Esophagus squamous epithelium (tissue), 5 donors: ENCODE measurements at places on chromosomes 3 and 15.

GRCh38 chr15:97870771-97871170 lies 89.7 kb upstream of the ARRDC4 start:
- DNase-seq = no peak

- DNase-seq = no peak
Observed at GRCh38 chr15:86328658-86329057, 249.0 kb downstream of the AGBL1 start.

GRCh38 chr15:74584204-74584603 lies 31.4 kb upstream of the CLK3 start:
- no peak for DNase-seq

GRCh38 chr3:155701882-155702465 lies 42.9 kb downstream of the PLCH1 start:
- DNase-seq = no peak

DNA sequence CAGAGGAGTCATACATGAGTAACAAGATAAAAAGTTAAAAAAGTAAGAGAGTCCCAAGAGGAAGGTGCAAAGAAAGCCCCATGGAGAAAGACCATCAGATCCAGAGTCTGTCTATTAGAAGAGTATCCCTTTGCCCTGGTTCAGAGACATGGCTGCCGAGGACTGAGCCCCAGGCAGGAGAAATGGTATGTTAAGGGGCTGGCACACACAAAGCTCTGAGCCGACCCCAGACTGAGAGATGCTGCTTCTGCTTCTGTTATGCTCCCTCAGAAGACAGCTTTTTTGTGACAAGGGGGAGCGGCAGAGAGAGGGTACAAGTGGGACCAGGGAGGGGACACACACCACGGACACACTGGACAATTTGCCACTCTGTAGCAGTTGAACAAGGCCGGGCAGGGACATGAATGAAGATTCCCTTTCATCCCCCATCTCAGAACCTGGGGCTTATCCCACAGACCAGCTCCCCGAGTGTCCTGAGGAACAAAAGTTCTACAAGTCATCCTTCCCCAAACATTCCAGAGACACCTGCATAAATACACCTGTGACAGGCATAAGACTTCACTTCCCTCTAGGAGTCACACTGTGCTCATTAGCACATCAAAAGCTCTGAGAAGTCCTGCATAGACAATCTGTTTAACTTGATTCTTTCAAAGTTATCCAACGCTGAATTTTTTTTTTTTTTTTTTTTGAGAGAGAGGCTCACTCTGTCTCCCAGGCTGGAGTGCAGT lies 161.6 kb upstream of the WNT5A start:
- no peak for DNase-seq

DNA sequence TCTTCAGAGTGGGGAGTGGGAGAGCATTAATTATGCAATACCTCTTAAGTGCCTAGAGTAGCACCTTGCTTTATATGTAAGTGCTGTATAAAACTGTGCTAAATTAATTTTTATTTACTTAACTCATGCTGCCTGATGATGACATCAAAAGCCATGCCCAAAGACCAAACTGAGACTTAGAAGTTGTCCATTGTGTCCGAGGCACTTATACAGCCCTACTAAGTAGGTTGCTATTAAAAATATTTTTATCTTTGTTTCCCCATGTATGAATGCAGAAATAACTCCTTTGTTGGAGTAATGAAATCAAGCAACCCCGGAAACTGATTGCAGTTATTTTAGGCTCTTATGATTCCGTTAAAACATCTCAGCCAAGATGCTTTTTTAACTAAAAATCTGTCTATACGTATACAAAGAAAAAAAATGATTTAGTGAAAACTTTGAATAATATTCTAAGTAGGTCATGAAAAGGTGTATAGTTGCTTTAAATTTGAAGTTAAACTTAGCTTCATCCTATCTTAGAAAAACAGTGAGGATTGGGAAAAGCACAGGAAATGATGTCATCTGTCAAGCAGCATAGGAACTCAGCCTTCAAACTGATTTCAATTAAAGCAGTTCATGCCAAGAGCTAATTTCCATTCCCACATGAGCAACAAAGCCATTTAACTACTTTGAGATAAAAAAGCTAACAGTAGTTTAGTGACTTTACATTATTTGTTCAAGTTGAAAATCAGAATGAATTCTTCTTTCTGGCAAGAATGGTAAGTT lies 43.0 kb downstream of the FBN1 start:
- DNase-seq = no peak

- no peak for DNase-seq
Observed at GRCh38 chr15:66066005-66066404, 187.5 kb downstream of the MEGF11 start.

GRCh38 chr3:89851974-89852621 lies 744.7 kb downstream of the EPHA3 start:
- no peak for DNase-seq

- no peak for DNase-seq
Observed at GRCh38 chr3:105938806-105939205, 70.0 kb upstream of the CBLB start.

DNA sequence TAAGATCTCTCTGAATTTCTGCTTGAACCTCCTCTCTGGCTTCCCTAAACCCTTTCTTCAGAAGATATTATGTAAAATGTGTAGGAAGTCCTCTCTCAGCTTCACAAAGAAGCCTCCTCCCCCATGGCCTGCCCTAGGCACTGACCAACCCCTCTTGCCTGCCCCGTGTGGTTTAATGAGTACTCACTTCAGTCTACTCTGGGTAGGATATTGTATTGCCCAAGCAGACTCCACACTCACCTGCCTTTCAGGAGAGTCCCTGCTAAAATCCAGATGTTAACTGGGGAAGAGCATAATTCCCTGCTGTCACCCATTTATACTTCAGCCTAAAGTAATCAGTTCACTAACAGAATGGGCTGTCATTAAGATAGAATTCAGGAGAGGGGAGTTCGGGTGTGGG lies 2.6 kb upstream of the AGBL1 start:
- no peak for DNase-seq

GRCh38 chr3:81749265-81749664 lies 12.2 kb downstream of the GBE1 start:
- no peak for DNase-seq

DNA sequence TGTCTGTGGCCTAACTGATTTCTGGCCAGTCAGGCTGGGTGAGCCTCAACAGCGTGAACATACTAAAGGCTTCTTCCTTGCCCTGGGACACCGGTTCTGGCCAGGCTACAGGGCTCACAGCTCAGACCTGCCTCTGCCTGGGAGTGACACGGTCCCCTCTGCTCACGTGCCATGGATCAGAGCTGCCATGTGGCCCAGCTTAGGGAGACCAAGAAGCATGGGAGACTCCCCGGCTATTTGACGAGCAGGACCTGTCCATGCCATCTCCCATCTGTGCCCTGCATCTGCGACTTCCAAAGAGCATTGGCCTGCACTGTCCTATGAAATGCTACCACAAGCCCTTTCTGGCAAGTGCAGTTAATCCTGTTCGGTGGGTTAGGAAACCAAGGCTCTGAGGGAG lies 57.4 kb downstream of the APBA2 start:
- no peak for DNase-seq

DNA sequence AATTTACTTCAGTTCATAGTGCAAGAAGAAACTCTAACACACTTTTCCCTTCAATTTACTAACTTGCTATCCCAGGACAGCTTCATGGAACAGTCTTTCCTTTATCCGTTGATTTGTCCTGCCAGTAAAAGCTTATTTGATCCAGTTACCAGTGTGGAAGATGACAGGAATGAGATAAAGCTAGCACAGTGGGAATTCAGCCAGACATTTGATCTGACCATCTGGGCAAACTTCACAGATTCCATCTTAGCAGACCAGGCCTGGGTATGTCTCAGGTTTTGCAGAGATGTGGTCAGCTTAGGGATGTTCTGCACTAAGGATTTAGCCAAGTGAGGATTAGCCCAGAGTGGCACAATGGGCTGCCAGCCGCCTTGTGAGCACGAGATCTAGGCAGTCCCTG lies 19.7 kb downstream of the CEMIP start:
- no peak for DNase-seq

- no peak for DNase-seq
Observed at GRCh38 chr3:170055209-170055608, 17.4 kb downstream of the GPR160 start.

GRCh38 chr3:112127522-112128494 lies 5.2 kb downstream of the GCSAM start:
- DNase-seq = no peak

- DNase-seq = no peak
Observed at GRCh38 chr3:24538891-24539290, 44.2 kb upstream of the THRB start.

- DNase-seq = peak; percentile 20
Observed at GRCh38 chr15:50003786-50004334, 115.2 kb downstream of the ATP8B4 start.

DNA sequence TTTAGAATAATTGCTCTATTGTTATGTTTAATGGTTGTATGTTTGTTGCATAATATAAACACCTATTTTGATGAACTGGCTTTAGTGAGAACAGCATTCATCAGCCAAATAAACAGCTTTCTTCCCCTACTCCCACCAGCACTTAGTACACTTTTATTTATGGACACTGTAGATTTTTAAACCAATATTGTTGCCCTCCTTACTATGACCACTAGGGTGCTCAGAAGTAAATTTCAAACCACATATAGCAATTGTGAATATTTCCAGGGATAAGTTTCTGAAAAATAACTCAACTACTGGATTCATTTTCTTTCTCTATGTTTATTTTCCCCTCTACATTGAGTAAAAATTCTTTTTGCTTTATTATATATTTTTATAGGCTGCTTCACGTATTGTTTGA lies 84.7 kb upstream of the PTX3 start:
- DNase-seq = no peak

DNA sequence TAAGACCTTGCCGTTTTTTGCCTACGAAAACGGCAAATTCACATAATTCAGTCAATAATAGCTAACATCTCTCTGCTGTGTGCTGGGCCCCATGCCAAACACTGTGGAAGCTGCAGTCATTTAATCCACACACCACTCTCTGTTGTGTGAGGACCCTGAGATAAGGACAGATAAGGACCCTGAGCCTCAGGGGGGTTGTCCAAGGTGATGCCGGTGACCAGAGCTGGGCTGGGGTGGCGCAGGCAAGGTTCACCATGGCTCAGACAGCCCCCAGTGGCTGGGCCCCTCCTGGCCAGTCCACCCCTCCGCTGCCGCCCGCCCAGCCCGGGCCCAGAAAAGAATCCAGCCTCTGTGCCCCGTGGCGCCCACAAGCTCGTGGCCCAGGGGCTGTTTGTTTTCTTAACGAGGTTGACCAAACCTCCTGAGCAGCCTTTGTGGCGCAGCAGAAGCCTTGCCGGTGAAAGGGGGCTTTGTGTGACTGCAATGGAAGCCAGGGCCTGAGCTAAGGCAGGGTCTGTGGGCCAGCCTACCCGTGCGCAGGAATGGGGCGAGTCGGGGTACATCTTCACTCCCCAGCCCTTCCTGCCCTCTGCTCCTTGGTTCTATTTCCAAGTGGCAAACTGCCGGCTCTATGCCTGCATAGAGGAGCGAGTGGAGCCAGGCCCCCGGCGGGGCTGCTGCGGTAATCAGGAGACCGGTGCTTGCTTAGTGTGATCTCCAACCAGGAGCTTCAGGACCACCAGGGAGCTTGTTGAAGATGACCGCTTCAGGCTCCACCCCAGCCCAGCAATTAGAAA lies 4.4 kb upstream of the SNX22 start:
- no peak for DNase-seq

GRCh38 chr3:156388497-156389448 lies 166.1 kb downstream of the SSR3 start:
- DNase-seq = no peak

DNA sequence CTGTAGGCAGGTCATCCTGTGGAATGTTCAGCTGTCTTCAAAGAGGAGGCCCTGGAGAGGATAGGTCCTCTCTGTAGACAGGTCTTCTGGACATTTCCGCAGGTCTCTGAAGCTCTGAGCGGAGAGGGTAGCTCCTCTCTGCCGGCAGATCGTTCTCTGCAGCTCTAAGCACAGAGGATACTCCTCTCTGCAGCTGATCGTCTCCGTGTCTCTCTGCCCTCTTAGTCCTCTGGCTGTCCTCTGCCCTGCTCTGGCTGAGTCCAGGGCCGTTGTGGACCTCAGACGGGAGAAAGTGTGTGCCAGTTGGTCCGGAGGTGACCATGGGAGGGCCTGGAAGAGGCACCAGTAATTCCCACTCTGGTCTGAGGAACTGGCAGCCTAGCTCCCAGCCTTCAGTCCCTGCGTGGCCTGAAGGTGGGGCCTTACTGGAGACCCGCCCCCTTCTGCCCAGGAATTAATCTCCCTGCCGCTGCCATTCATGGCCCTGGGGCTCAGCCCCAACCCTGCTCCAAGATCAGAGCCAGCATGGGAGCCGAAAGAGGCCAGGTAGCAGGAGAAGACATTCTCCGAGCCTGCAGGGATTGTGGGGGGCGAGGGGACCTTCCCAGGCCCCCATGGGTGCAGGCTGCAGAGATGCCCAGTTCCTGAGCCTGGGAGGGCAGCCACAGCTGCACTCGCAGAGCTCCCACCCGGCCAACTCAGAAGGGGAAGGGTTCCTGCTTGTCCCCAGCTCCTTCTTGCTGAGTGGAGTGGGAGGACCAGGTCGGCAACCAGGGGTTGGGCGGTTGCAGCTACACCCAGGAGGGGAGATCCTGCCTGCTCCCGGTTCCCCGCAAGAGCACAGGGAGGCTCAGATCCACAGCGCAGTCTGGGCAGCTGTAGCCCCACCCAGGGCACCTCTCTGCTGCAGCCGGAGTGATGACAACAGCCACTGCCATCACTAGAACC lies 488.7 kb downstream of the RSL24D1 start:
- no peak for DNase-seq

- peak; percentile 1 for DNase-seq
Observed at GRCh38 chr3:192566706-192567290, 160.5 kb downstream of the FGF12 start.

- DNase-seq = no peak
Observed at GRCh38 chr3:78613421-78613879, 1154.3 kb downstream of the ROBO1 start.

GRCh38 chr15:71115567-71116351 lies 488 bp downstream of the THSD4 start:
- no peak for DNase-seq

DNA sequence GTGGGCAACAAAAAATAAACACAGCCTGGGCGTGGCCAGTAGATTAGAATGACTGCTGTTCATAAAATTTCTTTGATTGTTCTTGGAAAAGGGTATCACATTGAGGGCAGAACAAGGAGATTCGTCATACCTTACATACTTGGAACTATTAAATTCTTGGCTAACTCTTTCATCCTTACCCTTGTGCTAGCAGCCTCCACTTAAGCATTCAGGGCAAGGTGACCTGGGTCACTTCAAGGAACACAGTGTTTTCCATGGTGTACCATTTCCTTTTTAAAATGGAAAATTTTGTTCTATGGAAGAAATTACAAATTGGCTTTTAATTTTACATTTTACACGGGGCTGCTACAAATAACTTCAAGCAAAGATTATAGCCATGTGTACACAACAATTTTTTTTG lies 60.8 kb downstream of the MINDY4B start:
- DNase-seq = no peak
